ENCODE measurements at places on chromosomes 6 and 20.

DNA sequence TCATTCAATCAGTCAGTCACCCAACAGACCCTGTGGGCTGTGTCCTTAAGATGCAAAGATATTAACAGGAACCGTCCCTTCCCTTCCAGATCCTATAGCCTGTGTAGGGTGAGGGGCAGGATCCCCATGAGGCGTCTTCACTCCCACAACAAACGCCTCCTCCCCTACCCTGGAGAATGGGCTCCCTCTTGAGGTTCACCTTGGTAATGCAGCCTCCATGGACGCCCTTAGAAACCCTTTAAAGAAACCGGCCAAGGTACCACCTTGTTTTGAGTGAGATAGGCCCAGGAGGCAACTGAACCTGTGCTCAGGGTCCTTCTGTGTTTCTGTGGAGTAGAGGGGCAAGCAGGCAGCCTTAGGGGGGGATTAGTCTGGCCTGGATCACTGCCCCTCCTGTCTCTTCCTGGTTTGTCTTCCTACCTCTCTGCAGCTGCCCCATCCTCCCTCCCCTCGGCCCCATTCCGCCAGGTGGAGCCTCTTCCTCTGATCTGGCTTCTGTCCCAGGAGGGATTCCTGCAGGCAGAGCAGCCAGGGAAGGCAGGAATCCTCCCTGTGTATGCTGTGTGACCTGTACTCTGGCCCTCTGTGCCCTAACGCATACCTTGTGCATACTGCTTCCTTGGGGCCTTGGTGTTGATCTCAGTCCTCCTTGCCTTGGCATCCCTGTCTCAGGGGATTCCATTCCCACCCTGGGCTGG is 6.6 kb upstream of the GUCA1A start:
- peak; percentile 85 for DNase-seq

DNA sequence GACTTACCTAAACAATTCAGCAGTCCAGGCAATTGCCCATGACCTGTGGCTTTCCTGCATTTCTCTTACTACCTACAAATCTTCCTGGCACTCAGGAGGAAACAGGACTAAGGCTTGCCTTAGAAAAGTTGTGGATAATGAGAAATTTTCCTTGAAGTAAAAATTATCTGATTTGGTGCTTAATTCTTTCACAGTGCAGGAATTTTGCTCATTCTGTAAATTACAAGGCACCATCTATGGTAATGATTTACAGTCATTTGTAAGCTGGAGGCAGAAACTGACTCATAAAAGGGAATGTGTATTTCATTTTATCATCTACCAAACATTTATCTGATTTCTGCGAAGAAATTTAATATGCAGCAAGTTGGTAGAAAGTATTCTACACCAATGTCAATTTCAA is 211.5 kb upstream of the FKBP1C start:
- DNase-seq: peak; percentile 60

DNA sequence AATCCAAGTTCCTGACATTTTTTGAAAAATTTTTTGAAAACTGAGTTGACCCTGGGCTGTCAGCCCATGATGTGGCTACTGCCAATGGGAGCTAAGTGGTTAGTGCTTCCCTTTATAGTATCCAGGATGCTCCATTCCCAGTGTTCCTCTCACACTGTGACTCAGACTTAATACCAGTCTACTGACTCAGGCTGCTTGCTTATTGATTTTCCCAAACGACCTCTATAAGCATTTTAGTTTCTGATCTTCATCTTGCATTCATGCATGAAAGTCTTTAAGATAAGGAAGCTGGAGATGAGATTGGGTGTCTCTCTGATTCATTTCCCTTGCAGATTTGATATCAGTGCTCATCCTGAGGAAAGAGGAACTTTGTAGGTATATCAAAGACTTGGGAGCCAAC is 560.0 kb downstream of the TBC1D32 start:
- peak; percentile 59 for DNase-seq

DNA sequence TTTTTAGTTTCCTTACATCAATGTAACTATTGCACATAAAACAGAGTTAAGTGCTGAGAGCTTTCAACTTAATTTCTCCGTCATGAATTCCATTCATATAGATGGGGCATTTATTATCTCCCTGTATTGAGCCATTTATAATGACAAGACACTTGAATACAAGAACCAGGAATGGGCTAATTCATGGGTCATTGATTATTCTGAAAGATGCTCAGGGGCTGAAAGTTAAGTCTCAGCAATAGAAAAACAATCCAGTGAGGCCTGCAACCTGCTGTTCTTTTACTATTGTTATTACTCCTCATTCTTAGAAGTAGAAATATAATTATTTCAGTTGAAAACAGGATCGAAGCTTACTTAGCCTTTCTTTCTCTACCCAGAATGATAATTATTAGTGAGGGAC is 307.7 kb downstream of the MMUT start:
- DNase-seq: no peak

All from kidney tubule cell (primary cell).